ENCODE measurements at places on chromosomes 6 and 20.

GRCh38 chr6:47149554-47149953, 107.4 kb upstream of the ADGRF1 start:
- DNase-seq: no peak

DNA sequence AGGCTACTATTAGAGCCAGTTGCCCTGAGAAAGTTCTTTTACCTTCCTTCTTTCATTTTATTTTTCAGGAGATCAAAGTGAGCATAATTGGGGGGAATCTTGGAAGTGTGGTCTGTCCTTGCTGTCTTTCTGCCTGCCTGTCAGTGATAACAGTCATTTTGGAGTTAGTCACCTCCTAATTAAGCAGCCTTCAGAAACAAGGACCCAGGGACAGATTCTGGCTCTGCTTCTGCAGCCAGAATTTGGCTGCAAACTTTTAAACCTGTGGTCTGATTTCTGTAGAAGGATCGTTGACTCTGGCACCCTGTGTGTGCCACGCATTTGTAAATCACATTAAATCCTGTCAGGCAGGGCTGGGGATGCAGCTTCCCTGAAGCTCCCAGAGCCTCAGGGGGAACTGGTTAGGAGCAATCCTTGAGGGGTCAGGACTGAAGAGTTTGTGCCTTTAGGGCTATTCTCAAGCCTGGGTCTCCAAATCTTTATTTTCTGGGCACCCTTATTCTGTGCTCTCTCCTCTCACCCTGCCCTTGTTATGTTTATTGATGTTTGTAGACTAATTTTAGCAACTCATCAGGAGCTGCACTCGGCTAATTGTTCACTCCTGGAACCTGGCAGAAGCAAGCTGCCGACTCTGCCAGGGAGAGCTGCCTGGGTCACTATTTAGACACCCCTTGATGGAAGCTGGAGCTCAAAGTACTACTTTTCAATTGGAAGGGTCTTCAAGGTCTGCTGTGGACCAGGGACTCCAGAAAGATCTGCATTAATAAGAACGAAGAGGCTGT, 6.8 kb downstream of the NOX3 start:
- DNase-seq: peak; percentile 32

GRCh38 chr6:125111219-125111983, 42.2 kb upstream of the TPD52L1 start:
- no peak for DNase-seq

- DNase-seq: no peak
Observed at GRCh38 chr6:111764238-111765175, 108.7 kb downstream of the FYN start.

- DNase-seq: no peak
Observed at GRCh38 chr6:14707971-14708465, 537.9 kb upstream of the JARID2 start.

GRCh38 chr6:106745824-106746582, 116.6 kb downstream of the QRSL1 start:
- DNase-seq: no peak

DNA sequence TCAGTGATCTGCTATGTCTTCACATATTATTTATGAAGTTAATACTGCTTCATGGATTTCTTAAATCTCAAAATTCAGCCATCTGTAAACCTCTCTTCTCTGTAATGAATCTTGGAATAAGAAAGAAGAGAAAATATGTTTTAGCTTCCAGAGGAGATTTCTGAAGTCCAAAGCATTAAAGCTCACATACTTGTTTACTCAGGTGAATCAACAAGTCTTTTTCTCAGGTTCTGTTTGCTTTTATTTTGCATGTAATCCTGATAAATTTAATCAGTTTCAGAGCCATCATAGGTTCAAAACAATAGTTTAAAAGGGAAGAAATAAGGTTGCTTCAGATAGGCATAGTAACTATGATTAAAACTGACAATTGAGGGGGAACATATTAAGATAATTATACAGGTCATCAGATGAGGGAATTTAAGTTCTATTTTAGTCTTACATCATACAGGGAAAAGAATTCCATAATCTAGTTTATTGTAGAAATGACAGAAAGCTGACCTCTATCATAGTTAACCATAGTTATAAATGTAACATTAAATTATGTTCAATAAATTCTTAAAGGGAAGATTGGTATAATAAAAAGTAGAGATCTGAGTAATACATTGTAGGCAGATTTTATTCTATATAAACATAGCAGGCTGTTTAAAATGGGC, 716.2 kb downstream of the EYS start:
- DNase-seq: no peak

DNA sequence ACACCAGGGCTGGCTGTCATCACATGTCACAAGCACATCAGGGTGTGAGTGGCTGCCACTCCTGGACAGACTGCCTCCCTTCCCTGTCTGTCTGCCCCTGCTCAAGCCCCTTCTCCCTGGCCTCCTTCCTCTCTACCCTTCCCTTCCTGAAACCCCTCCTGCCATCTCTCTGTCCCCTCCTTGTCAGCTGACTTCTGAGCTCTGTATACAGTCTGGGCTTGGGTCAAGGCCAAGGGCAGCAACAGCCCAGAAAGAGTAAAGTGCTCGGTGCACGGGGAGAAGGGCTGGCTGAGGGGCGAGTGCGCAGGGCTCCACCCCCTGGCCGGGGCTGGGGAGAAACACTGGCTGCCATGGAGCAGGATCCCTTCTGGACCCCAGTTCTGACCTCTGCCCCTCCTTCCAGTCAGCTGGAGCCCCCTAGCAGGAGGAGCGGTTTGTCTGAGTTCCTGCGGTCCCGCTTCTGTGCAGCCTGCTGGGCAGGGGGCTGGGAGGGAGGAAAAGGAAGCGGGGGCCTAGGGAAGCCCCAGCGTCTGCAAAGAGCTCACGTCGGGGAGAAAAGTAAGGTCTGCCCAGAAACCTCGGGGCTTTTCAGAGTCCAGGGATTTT, 2.0 kb downstream of the LKAAEAR1 start:
- DNase-seq: peak; percentile 52

Data from hematopoietic multipotent progenitor cell treated with erythropoietin and hydrocortisone succinate and interleukin-3 and kit ligand, for 4 days (in vitro differentiated cells).